Germinal center (tissue), 1 donor: ENCODE measurements at places on chromosomes 4 and X.
A peak's percentile ranks its signal among the peaks of the same experiment; 100 is the strongest.

DNA sequence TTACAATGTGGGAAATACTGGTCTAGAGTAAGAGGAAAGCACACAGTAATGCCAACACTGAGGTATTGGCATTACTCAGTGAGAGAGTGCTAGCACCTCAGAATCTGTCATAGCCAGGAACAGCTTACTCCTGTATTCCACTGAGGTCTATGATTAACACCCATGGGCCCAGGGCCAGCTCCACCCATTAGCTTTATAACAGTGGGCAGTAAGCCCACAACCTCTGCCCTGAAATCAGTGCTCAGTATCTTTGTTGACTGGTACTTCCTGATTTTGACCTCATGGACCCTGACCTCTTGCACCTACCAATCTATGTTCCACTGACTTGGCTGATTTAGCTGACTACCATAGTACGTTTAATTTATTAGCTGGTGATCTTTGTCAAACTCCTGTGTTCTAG lies 56.1 kb downstream of the LANCL3 start:
- DNase-seq = no peak

GRCh38 chrX:67426946-67427345 lies 116.9 kb upstream of the AR start:
- DNase-seq = no peak

DNA sequence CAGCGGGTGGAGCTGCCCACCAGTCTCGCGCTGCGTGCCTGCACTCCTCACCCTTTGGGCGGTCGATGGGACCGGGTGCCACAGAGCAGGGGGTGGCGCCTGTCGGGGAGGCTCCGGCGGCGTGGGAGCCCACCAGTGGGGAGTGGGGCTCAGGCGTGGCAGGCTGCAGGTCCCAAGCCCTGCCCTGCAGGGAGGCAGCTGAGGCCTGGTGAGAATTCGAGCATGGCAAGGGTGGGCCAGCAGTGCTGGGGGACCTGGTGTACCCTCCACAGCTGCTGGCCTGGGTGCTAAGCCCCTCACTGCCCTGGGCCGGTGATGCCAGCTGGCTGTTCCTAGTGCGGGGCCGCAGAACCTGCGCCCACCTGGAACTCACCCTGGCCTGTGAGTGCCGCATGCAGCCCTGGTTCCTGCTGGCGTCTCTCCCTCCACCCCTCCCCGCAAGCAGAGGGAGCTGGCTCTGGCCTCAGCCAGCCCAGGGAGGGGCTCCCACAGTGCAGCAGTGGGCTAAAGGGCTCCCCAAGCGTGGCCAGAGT lies 746.6 kb upstream of the PABPC4L start:
- DNase-seq = no peak

- no peak for DNase-seq
Observed at GRCh38 chr4:24730256-24731001, 64.9 kb upstream of the SOD3 start.

DNA sequence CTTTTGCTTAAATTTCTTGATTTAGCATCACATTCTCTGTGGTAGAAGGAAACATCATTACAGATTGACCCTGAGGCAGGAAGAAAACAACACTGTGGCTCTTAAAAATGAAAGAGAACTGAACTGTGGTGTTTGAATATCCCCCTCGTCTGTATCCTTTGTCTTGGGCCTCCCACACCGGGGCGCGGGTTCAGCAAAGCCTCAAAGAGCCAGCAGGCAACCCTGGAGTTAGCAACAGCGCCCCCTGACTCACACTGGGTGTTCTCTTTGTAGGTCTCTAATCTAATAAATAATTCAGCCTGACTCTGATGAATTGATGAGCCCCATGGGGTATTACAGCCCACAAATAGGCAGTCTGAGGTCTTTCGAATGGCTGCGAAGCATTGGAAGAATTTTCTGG lies 46.1 kb upstream of the CTSO start:
- no peak for DNase-seq

- DNase-seq = no peak
Observed at GRCh38 chr4:27716693-27717430, 856.2 kb downstream of the STIM2 start.

DNA sequence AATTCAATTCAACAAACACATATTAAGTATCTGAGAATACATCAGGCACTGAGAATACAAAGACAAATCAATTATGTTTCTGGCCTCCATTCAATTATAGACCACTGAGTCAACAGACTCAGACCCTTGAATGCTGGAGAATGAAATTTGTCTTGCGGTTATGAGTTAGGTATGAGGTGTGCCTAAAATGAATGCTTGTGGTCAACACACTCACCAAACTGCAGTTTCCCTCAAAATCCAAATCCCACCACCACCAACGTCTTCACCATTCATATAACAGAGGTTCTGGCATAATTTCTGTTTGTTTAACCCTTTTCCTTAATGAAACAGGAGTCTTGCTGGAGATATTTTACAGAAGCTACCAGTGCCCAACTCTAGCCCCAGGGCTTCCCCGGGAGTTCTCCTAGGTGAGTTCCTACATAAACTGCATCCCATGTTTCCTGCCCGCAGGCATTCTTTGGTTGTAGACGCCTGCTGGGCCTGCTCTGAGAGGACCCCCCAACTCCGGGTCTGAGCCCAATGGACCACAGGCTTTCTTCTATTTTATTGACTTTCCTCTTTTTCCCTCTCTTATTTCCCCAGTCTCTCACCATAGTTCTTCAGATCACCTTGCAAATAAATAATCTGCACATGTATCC lies 119.2 kb downstream of the DDX53 start:
- DNase-seq = no peak

GRCh38 chrX:14963447-14964236 lies 90.4 kb downstream of the MOSPD2 start:
- no peak for DNase-seq

- DNase-seq = no peak
Observed at GRCh38 chr4:80266902-80267380, 477 bp downstream of the FGF5 start.

GRCh38 chrX:30786374-30786773 lies 102.7 kb downstream of the TAB3 start:
- DNase-seq = no peak

DNA sequence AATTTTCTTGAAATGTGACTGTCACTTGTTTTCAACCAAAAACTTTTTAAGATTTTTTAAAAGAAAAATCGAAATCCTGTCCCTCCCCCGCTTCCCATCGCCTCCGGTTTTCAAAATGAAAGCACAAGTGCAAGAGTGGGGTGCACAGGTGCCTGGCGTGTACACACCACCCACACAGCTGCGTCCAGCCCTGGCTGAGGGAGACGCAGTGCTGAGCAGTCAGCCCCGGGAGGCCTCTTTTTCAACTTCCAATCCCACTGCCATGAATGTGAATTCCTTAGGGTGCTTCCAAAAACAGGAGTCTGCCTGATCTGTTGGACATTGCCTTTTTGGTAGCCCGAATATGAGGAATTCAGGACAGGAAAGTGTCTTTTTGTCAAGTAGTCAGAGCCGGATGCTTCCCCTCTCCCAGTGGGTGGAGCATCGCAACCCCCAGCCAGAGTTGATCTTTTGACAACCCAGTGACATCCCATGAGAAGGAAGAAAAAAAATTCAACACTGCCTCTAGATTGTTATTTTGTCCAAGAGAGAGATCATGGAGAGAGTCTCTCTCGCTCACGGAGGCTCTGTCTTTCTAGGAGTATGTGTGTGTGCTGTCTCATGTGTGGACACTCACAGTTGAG lies 8.9 kb downstream of the PRRG3 start:
- DNase-seq = no peak

GRCh38 chr4:158376106-158376840 lies 145.4 kb upstream of the RXFP1 start:
- no peak for DNase-seq

GRCh38 chrX:118552121-118552900 lies 56.7 kb downstream of the DOCK11 start:
- no peak for DNase-seq

GRCh38 chrX:110915111-110915510 lies 119.5 kb upstream of the CHRDL1 start:
- no peak for DNase-seq

GRCh38 chrX:153878969-153879653 lies 6.9 kb downstream of the L1CAM start:
- no peak for DNase-seq

- no peak for DNase-seq
Observed at GRCh38 chr4:81459228-81459627, 12.5 kb downstream of the RASGEF1B start.

DNA sequence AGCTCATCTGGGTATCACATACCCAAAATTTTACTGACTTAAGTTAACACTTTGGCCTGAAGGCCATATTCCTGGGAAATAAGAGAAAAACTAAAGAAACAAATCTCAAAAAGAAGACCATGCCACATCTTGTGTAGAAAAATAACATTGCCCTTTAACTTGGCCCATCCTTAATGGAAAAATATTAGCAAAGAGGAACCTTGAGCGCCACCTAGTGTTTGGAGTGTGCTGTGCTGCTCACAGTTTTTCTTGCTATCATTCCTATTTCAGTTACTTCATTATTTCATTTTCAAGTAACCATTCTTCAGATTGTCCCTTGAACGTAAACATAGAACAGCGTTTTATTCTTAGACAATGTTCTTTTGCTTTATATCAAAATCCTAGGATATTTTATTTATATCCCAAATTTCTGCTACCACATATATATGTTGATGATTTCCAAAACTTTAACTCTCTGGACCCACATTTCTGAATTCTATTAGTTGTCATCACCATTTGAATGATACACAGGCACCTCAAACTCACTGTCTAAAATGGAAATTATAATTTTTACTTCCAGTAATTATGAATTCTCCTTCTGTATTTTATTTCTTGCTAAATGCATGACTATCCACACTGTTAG lies 999.0 kb upstream of the ADGRL3 start:
- DNase-seq = peak; percentile 5

GRCh38 chr4:47612116-47613023 lies 127.3 kb downstream of the ATP10D start:
- DNase-seq = no peak

GRCh38 chrX:2751291-2751690 lies 549 bp upstream of the XG start:
- no peak for DNase-seq

DNA sequence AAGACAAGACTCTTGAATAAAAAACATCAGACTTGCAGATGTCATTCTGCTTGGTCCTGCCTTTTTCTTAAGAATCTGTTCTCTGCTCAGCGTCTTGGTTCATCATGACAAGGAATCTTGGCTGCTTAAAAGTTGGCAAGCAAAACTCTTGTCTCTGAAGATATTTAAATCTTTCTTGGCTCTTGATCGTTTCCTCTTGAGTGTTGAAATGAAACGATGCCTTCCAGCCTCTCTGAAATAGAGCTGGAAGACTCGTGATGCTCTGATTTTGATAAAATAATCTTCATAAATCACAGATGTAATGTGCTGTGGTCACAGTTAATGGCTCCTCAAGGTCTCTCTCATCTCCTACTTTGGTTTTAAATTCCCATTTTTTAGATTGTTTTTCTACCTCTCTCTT lies 39.9 kb upstream of the TMEM192 start:
- no peak for DNase-seq

DNA sequence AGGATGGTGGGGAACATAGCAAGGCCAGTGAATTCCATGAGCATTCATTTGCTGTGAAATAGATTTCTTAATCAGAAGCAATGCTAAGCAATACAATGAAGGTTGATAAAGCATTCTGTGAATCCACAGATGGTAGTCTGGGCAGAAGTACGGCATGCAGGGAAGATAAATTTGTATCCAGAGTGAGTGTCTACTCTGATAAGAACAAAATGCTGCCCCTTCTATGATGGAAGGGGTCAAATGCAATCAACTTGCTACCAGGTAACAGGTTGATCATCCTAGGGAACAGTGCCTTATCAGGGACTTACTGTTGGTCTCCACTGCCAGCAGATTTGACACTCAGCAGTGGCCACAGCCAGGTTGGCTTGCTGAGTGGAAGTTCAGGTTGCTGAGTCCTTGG lies 189.4 kb downstream of the MAB21L2 start:
- DNase-seq = no peak

GRCh38 chr4:82954212-82954611 lies 53.7 kb downstream of the THAP9 start:
- no peak for DNase-seq

GRCh38 chr4:2902126-2902525 lies 58.5 kb downstream of the ADD1 start:
- no peak for DNase-seq

DNA sequence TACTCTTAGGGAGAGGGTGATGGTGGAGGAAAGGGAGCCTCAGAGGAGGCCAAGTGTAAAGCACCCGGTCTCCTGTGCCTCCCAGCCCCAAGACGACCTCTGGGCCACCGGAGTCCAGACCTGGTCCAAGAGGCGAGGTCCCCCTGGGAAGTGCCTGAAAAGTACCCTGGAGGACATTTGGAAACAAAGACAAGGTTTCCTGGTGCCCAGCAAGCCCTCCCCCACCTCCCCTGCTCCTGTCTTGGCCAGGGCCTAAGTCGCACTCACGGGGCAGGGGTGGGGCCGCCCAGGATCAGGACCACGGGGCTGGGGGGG lies 532 bp upstream of the SH3BP2 start:
- DNase-seq = no peak
